ENCODE measurements at places on chromosomes 3 and 15.

DNA sequence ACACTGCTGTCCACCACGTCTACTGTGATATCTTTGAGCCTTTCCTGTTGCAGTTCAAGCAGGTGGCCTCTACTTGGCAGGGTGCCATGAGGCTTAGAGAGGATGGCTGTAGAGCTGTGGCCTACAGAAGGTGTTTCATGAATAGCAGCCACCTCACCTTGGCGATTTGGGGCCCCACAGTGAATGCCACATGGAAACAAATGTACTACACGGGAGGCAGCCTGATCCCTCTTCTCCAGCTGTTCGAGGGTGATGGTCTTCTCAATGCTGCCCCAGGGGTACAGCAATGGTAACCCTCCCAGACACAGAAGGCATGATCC is 70.7 kb downstream of the FAM43A start:
- no peak for DNase-seq

- DNase-seq, result peak; percentile 43
Measured at GRCh38 chr15:38414357-38414756, 39.6 kb upstream of the FAM98B start.

GRCh38 chr3:78003090-78003489 is 963.2 kb downstream of the ROBO2 start:
- no peak for DNase-seq

- no peak for DNase-seq
Measured at GRCh38 chr3:69568951-69569350, 170.3 kb upstream of the MITF start.

DNA sequence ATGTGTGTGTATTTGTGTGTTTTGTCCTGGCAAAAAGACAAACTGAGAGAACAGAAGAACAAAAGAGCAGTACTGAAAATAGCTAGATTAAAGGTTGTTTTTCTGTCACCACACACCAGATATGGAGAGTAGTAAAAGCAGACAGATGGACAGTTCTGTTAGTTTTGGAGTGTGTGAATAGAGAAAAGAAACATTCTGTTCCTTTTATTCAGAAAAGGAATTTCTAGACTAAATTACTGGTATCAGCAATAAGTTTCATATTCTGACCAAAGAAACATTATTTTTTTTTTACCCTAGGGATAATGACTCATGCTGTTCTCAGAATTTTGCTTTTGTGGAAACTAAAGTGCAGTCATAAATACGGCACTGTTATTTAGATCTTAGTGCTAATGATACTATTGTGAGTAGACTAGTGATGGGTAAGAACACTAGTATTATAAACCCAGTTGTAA is 32.9 kb downstream of the PIK3CA start:
- no peak for DNase-seq

Data from eye (tissue), 1 donor.